Cardiac fibroblast (primary cell): ENCODE measurements at places on chromosomes 2 and 18.

GRCh38 chr18:7896805-7897518 lies 329.8 kb downstream of the PTPRM start:
- DNase-seq = peak; percentile 32

GRCh38 chr2:104378853-104379374 lies 475.0 kb upstream of the POU3F3 start:
- DNase-seq = no peak

- no peak for DNase-seq
Measured at GRCh38 chr2:121904656-121905055, 149.2 kb downstream of the TSN start.

DNA sequence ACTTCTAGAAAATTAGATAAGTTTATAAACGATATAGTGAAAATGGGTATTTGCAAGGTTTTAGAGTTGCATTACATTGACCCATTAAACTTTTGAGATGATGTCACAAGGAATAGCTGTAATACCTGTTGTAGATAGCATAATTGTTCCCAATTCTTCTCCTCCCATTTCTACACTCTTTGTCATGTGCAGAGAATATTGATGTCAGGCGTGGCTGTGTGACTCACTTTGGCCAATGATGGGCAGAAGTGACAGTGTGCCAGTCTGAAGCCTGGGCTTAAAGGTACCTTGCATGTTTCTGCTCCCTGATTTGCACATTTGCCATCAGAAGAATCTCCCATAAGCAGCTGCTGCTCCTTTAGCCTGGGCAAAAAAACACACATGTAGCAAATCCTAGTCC lies 26.9 kb upstream of the CCBE1 start:
- no peak for DNase-seq

GRCh38 chr2:166384774-166385173 lies 9.0 kb upstream of the SCN9A start:
- DNase-seq = peak; percentile 53

DNA sequence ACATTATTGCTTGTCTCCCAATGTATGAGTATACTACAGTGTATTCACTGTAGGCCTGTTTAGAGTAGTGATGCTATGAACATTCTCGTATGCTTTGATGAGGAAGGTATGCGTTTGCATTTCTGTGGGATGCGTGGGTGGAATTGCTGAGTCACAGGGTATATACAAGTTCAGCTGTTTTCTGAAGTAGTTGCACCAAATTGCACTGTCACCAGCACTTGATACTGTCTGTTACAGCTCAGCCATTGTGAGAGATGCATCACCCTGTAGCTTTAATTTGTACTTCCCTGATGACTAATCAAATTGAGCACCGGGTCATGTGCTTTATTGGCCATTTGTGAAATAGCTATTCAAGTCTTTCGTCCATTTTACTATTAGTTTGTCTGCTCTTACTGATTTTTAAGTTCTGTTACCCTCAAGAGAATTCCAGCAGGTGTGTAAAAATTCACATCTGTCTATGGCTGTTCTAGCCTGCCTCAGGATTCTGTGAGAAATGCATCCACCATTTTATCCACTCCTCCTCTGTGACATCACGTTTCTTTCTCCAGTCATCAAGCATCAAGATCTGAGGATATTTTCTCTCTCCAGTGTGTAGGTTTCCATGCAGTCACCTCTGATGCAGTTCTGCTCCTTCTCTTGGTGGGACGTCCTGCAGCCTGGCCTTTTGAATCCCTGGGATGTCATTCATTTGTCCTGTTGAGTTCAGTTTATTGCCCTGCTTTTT lies 72.5 kb downstream of the DGKD start:
- peak; percentile 92 for DNase-seq

DNA sequence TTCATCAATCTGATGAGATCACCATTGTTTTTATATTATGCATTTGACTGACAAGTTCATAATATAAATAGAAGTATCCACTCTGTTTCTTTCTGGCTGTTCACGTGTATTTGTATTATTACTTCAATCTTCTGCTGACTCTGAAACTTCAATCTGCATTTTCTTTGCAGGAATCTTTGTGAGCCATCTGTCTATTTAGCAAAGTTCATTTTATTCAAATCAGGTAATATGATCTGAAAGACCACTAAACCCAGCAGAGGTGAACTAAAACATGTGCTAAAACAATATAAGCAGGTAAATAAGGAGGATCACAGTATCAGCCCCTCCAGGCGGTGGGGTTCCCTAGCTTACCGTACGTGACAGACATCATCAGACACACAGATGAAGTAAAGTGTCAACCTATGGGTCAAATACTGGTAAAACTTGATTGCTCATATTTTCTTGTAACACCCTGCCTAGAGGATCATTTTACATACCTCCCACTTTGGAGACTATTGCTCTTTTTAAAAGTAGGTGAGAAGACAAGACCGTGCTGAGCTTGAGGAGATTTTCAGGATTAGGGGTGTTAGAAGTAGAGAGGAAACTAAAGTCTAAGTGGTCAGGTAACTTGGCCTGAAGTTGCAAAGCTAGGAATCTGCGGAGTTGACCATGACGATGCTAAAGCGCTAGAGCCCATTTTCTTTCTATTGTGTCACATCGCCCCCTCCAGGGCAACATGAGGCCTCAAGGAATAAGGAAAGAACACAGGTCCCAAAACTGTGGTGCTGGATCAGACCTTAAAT lies 9.0 kb downstream of the DTNB start:
- peak; percentile 86 for DNase-seq

- no peak for DNase-seq
Measured at GRCh38 chr2:46816151-46816845, 99.3 kb downstream of the MCFD2 start.

- DNase-seq = peak; percentile 56
Measured at GRCh38 chr2:159516241-159516758, 100.0 kb downstream of the BAZ2B start.
